CD4-positive, alpha-beta T cell treated with Interleukin-17A for 1 hour (primary cell): ENCODE measurements at places on chromosomes 3 and 15.

- no peak for DNase-seq
Measured at GRCh38 chr3:158678687-158679086, 6.2 kb upstream of the LXN start.

DNA sequence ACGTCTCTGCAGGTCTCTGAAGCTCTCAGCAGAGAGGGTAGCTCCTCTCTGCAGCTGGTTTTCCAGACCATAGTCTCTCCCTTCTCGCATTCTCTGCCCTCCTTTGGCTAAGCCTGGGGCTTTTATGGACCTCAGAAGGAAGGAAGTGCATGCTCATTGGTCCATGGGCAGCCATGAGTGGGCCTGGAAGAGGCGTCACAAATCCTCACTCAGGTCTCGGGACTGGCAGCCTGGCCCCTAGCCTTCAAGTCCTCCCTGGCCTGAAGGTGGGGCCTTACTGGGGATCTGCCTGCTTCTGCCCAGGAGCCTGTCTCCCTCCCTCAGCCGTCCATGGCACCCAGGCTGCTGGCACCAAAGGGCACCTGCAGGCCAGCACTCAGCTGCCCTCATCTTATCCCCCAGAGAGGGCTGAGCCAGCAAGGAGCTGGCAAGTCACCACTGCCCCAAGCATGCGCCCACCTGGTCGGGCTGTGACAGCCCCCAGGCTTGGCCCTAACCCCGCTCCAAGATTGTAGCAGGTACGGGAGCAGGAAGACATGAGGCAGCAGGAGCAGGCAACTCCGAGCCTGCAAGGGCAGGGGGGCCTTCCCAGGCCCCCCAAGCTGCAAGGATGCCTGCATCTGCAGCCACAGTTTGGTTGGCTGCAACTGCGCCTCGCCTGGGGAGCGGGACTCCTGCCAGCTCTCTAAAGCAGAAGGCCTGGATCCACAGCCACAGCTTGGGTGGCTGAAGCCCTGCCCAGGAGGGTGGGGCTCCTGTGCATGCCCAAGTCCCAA, 37.4 kb downstream of the GHSR start:
- no peak for DNase-seq

GRCh38 chr3:101259485-101260341, 60.7 kb downstream of the IMPG2 start:
- DNase-seq: no peak

- DNase-seq: no peak
Measured at GRCh38 chr15:56393277-56393676, 28.1 kb downstream of the TEX9 start.

DNA sequence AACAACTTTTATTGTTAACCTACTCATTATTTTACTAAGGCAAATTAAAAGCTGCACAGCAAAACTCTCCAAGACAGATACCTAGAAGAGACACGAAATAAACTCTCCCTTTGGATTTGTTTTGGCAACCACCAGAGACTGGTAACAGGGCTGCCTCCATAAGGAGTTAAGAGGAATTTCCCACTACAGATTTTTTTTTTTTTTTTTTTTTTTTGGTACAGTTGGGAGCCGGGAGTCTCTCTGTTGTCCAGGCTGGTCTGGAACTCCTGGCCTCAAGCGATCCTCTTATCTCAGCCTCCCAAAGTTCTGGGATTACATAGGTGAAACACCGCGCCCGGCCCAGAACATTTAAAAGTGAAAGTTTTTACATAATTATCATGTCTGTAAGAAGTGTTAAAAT, 73.6 kb upstream of the VGLL4 start:
- DNase-seq: no peak

GRCh38 chr15:80343554-80343992, 60.6 kb upstream of the ARNT2 start:
- no peak for DNase-seq

- no peak for DNase-seq
Measured at GRCh38 chr3:71251156-71251775, 332.3 kb downstream of the FOXP1 start.

- no peak for DNase-seq
Measured at GRCh38 chr15:83210619-83211018, 3.0 kb upstream of the HDGFL3 start.

DNA sequence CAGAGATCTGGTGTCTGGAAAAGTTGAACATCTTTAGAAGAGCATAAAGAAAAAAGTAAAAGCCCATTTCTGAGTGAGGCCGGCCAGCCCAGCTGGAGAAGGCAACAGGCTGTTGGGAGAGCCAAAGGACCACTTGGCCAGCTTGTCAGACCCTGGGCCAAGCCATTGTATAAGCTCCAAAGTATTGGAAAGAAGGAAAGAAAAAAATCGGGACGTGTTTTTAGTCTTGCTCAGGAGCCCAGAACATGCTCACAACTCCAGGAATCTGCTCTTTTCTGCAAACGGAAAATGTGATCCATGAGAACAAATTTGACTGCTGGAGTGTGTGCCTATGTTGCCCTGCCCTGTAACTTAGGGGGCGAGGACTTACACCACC, 10.4 kb upstream of the CLPX start:
- DNase-seq: no peak

DNA sequence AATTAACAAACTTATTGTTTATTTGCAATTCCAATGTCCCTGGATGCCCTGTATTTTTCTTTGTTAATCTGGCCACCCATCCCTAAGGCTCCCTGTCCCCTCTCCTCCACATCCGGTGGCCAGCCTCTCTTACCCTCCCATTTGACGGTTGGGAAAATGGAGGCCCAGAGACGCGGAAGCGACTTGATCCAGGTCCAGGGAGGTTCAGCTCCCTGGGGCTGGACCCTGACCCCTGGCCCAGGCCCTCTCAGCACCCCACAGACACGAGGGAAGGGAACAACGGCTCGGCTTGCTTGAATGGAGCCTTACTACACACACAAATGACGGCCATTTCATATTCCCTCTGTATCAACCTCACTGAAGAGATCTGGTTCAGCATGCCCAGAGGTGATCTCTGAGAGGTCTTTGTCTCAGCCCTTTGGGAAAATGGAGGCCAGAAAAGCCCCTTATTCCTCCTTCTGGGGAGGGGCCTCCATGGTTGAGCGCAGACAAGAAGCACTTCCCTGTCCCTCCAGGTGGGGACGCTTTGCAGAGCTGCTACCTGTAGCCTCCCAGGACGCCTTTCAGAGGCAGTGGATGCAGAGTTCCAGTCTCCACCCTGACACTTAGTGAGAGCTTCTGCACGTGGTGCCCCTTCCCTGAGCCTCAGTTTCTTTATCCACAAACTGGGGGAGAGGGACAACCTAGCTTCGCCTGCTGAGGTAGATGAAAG, 82.1 kb downstream of the ATP2B2 start:
- DNase-seq: no peak

DNA sequence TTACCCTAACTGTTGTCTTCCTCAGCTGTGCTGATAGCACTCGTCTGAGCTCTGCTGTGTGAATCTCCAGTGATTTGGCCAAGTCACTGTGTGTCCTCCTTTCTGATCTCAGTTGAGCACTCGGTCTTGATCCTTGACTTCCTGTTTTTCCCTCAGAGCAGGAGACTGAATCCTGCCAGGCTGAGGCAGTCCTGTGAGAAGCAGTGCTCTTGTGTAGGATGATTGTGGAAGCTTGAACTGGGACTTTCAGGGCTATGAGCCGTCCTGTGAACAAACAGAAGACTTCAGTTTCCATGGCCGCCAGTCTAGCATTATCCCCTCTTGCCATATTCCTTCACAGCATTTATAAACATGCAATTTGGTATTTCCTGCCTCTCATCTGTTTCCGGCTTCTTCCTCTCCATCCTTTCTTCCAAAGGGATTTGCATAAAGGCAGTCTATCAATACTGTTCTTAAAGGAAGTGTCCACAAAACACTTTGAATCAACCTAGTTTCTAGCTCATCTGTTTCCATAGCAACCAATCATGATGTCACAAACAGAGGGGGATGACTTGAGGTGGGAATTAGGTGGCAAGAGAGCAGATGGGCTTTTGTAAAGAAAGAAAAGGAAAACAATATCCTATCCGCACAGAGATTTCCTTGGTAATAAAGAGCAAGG, 237.2 kb downstream of the AGBL1 start:
- DNase-seq: no peak

DNA sequence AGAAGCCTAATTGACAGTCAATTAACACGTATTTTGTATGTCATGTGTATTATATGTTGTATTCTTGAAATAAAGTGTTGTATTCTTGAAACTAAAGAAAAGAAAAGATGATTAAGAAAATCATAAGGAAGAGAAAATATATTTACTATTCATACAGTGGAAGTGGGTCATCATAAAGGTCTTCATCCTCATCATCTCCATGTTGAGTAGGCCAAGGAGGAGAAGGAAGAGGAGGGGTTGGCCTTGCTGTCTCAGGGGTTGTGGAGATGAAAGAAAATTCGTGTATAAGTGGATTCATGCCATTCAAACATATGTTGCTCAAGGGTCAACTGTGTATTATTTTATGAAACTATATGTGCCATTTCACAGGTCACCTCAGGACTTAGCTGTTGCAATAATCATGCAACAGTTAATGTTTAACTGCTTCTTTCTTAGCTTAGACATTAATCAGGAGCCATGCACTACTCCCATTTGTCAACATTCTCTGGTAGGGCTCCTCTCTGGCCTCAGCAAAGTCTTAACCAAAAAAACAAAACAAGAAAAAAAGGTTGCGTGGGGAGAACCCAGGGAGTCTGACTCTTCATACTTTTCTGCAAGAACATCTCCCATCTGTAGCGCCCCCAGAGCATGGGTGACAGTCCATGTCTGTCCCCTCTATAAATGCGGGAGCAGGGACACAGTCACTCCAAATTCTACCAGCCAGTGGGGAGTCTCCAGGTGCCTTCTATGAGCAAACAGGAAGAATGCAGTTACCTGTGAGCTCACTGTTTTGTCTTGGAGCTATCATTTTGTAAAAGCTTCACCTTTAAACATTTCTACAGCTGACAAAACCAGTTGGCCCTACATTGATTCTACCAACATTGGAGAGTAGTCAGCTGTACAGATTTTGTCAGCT, 19.9 kb upstream of the LRRC2 start:
- no peak for DNase-seq

DNA sequence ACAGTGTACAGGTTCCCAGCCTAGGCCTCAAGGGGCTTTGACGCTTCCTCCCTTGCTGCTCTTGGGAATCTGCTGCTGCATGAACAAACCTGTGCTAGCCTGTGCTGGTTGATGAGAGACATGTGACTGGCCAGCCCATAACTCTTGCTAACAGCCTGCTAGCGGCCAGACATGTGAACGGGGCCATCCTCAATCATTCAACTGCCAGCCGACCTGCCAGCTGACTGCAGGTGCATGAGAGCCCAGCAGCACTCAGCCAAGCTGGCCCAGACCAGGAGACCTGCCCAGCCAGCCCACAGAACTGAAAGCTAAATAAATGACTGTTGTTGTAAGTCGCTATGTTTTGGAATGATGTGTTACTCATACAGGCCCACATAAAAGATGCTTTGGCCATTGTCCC, 82.4 kb upstream of the DLG1 start:
- no peak for DNase-seq
